ENCODE measurements at places on chromosomes 16 and 17.

DNA sequence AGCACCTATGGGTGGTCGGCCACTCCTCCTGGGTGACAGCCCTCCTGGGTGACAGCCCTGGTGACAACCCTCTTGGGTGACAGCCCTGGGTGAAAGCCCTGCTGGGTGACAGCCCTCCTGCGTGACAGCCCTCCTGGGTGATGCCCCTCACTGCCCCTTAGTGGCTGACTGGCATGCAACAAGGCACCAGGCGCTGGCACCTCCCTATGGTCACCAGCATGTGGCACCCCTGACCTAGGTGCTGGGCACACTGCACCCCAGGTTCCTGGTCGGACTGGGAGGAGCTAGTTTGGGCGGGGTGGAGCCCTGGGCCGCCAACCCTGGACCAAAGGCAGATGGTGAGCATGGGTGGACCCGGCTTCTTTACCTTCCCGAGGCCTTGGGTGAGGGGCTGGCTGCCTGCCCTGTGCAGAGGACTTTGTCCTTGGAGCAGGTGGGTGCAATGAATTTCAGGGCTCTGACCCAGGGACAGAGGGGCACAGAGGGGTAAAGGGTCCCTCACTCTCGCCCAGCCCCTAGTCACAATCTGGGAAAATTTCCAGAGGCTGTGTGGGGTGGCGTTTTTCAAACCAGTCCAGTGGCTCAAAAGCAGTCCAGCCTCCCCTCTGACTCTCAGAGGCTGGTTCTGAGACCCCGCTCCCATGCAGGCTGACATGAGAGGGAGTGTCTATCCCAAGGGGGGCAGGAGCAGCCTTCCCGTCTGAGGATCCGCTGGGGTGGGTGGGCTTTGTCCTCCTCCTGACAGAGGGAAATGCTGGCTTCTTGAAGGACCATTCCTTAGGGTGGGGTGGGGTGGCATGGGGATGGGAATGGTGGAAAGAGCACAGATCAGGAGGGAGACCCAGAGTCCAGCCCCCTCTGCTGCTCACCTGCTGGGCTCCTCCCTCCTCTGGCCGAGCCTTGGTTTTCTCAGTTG lies 25.9 kb upstream of the TNFRSF13B start:
- no peak for DNase-seq

GRCh38 chr17:10744501-10745000 lies 14.7 kb upstream of the TMEM220 start:
- DNase-seq = no peak

DNA sequence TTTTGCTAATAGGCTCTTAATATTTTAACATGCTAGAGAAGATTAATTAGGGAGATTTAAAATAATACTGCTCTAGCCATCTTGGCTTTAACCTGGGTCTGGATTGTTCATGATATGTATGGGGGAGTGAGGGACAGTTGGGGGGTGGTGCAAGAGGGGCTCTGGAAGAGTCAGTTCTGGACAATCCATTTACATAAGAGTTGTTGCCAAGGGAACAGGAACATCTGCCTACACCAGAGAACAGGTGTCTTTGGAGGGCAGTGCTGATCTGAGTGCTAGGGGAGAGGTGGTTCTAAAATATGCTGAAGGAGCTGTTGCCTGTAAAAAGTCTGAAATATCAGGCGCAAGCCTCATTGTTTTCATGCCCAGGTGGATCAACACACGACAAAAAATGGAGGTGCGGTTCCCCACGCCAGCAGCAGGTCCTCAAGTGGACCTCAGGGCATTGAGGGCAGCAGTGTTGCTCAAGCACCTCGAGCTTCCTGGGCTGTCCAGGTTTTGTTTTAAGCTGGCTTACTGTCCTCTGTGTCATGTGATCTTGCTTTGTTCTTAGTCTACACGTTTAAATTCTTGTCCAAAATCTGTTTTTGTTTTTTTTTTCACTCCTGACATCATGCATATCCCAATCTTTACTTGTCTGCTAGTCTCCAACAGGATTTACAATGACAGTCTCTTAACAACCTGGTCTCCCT lies 25.4 kb upstream of the WSB1 start:
- DNase-seq = no peak

- no peak for DNase-seq
Observed at GRCh38 chr16:23518435-23518891, 8.2 kb upstream of the GGA2 start.

- DNase-seq = no peak
Observed at GRCh38 chr17:61452301-61453290, at the start of gene TBX4. TBX4 (plus strand) TSS chr17:61452422; CDS start chr17:61456491, 4,069 bp downstream.

- no peak for DNase-seq
Observed at GRCh38 chr17:83068641-83069570, 10.5 kb upstream of the METRNL start.

- no peak for DNase-seq
Observed at GRCh38 chr16:63735456-63735855, 1386.4 kb downstream of the CDH11 start.

- DNase-seq = peak; percentile 17
Observed at GRCh38 chr17:48724251-48725003, 1.4 kb downstream of the PRAC2 start.

DNA sequence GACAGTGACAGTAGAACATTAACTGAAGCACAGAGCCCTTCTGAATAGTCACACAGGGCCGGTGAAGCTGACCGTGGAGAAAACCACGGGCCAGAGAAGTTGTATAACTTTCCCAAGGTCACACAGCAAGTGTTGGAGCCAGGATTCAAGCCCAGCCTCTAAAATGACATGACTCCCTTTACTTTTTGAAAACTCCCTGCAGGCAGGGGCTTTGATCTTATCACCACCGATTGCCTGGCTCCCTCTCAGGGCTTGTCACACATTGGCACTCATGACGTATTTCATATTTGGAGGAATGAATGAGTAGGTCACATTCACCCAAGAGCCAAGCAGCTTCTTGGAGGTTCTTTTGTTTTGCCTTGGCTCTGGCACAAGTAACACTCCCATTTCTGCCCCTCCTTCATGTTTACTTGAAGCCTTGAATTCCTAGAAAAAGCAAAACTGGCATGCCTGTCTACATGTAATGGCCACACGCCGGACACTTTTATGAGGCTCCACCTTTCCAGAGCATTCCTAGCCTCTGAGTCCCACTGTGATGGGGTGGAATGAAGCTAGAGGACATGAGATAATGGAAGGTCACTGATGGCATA lies 13.3 kb upstream of the RBBP6 start:
- DNase-seq = no peak
